ENCODE measurements at places on chromosomes 11 and 22. TPM values are rescaled to one million over a fixed set of nuclear protein-coding genes. Genes with fewer than 3 reads are reported as not detected.

The GSTT4 gene
- not detected for total RNA-seq

The OR1S1 gene
- total RNA-seq, result not detected

DNA sequence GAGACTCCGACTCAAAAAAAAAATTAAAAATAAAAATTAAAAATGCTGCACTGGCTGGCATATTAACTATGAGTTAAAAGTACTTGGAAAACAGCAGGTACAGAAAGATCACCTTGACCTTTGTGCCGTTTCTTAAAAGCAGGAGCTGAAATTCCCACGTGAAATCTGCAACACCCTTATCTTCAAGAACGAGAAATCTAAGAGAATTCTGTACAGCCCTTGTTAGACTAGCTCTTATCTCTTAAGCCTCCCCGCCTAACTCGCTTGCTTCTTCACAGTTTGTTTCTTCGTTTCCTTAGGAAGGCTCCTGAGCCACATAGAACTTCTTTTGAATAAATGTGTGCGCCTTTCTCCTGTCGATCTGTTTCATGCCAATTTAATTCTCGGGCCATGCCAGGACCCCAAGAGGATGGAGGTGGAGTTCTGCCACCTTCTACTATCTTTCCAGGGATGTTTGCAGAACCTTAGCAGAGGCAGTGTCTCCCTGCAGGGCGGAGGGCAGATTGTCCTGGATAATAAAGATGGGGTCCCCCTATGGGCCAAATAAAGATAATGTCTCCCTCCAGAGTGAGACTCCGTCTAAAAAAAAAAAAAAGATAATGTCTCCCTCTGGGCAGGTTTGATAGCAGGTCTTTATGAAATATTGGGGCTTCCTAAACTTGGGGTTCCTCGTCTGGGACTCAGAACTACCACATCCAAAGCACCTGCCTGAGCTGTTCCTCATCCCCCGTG is 27.4 kb upstream of the SYT8 start:
- no peak for DNase-seq

- DNase-seq, result no peak
These were observed 39.2 kb upstream of the KLHL35 start for GRCh38 chr11:75472081-75472732.

DNA sequence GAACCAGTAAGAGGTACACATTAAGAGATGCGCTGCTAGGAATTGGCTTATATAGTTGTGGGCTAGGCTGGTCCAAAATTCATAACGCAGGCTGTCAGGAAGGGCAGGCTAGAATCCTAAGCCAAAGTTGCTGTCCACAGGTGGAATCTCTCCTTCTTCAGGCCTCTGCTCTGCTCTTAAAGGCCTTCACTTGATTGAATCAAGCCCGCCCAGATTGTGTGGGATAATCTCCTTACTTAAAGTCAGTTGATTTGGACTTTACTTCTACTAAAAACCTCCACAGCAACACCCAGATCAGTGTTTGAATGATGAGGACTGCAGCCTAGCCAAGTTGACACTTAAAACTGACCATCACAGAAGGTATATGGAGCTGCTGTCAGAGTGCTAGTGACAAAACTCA is 68.8 kb downstream of the LRRC32 start:
- peak; percentile 74 for DNase-seq

Data from esophagus muscularis mucosa (tissue), 4 donors.